Spinal cord (tissue), 10 donors: ENCODE measurements at places on chromosomes 3 and 15.

DNA sequence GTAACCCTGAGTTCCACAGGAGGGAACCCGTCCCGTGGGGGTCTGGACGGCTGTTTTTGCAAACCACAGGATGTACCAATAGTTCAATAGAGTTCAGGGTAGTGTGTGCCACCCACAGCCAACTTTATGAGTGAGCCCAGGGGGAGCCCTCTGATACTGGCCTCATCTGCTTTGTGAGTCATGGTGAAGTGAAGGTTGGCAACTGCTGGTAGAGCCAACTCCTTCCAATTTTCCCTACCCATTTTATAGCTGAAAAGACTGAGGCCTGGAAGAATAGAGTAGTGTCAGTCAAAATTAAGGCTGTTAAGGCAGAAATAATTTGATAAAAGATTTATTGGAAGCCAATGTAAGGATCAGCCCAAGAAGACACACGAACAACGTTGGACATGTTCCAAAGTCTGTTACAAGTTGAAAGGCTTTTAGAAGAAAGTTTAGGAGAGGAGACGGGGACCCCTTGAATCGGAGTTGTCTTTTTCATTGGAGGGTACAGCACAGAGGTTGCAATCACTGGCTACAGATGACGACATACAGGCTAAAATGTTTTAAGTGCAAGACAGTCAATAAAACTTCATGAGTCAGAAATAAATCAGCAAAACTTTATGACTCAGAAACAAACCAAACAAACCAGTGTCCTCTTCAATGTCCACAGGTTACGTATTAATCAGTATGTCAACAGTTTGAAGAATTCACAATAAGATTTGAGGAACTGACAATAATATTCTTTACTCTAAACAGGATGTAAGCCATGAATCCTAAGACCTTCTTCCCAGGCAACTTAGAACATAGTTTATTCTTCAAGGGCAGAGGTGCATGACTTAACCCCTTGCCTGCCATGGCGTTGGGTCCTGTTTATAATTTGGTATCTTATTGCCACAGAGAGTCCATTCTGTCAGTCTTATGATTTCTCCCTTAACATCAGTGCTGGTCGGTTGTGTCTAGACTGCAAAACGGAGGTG, 62.9 kb upstream of the NR2E3 start:
- no peak for DNase-seq

- no peak for DNase-seq
Observed at GRCh38 chr3:61808526-61808925, 247.2 kb downstream of the PTPRG start.

DNA sequence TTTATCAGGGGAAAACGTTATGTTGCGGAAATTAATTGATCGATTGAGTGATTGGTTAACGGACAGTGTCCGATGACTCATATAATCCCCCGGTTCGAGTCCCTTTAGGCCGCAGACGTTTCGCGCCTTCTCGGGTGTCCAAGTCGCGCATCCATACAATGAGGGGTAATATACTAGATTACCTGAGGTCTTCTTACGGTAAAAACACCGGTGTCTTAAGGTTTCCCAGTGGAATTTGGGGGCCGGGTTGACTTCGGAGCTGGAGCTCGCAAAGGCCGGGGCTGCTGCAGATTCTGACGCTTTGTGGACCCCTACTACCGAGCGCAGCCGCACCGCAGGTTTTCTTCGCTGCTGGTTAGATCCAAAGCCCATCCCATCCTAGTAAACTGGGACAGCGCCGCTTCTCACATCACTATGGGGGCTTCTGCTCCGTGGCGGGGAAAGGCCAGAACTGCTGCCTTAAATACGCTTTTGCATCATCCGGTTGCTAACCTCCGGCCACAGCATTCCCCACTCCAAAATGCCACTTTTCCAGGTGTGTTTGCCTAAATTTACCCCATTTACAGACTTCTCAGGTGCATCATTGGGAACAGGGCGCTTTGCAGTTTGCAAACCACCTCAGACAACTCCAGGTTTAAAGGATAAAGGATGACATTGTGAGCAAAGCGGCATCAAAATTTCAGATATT, 858 bp upstream of the SACM1L start:
- peak; percentile 57 for DNase-seq

DNA sequence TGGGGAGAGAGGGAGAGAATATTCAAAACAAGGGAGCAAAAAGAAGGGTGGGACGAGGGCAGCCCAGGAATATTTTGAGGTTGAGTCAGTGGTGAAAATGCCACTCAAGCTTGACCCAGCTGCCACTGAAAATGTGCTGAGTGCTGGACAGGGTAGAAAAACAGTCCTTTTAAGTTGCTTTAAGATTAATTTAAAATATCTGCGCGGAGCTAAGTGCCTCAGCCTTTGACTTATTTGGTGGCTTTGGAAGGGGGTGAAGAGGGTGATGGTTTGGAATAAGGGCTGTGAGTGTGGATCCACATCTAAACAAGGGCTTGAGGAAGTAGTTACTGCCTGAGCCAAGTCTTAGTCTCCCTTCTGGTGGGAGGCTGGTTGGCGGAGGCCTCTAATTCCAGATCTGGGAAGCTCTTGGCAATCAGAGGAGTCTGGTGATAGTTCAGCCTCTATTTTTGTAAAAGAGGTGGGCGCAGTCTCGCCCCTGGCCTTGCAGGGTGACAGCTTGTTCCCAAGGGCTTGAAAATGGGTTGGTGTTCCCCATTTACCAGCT, 280.8 kb upstream of the ROPN1 start:
- DNase-seq, result no peak

- DNase-seq, result no peak
Observed at GRCh38 chr3:53675942-53676341, 170.3 kb downstream of the CHDH start.
